ENCODE measurements at places on chromosomes 3 and 15.

DNA sequence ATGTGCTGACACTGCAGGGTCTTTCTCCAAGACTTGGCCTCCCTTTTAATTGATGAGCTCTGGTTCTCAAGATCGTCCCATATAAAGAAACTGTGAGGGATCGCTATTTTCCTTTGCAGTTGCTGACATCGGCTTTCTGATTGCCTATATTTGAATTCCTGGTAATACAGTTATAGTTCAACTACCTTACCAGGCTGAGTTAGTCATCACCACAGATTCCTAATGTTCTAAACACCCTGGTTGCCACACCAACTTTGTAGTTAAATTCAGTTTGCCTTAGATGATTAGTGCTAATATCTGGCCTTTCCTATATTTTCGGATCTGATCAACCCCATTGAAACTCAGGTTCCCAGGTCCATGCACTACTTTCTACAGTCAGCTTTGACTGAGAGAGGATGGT lies 125.0 kb downstream of the GMNC start:
- DNase-seq = no peak

- DNase-seq = no peak
These were observed 38.6 kb downstream of the EHD4 start for GRCh38 chr15:41933771-41934170.

DNA sequence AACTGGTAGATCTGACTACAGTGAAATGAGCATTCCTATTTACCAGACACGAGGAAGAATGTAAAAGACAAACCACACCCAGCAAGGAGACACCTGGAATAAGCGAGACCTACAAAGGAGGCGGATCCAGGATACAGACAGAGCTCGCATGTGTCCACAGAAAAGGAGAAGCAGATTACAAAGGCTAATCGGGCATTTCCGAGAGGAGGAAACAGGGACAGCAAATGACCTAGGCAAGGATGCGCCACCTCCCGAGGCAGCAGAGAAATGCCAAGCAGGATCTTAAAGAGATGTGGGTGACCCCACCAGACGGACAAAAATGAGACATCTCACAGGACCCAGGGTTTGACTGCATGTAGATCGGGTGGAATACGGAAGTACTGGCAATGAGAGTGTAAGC lies 63.2 kb upstream of the IQSEC1 start:
- DNase-seq = peak; percentile 2

GRCh38 chr3:136898954-136899353 lies 36.9 kb downstream of the NCK1 start:
- DNase-seq = no peak

- DNase-seq = no peak
These were observed 29.6 kb upstream of the SGO1 start for GRCh38 chr3:20215636-20216035.

DNA sequence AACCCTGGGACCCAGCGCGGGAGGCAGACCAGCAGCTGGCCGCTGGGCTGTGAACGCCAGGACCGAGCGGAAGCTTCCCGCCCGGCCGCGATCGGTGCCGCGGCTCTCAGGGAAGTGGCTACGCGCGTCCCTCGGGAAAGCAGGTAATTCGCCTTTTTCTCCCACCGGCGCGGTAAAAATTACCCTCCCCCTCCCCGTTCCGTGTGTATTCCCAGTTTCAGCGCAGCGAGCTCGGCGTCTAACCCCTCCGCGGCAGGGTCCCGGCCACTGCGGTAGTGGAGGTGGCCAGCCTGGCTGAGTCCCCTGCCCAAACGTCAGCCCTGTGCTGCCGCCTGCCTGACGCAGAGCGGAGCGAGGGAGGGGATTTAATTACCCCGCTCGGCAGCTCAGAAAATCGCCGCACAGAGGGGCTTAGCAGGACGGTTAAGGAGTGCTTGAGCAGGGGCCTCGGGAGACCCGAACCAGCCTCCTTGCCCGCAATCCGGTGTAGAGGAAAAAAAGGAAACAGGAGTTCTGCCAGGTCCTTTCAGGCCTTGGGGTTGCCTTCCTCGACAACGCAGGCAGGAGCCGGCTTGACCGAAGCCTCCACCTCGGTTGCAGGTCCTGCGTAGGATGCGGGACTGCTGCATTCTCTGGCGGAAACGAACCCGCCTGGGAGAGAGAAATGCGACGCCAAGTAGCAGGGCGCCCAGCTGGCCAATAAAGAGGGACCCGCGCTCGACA lies 2.9 kb downstream of the GATA2 start:
- no peak for DNase-seq

DNA sequence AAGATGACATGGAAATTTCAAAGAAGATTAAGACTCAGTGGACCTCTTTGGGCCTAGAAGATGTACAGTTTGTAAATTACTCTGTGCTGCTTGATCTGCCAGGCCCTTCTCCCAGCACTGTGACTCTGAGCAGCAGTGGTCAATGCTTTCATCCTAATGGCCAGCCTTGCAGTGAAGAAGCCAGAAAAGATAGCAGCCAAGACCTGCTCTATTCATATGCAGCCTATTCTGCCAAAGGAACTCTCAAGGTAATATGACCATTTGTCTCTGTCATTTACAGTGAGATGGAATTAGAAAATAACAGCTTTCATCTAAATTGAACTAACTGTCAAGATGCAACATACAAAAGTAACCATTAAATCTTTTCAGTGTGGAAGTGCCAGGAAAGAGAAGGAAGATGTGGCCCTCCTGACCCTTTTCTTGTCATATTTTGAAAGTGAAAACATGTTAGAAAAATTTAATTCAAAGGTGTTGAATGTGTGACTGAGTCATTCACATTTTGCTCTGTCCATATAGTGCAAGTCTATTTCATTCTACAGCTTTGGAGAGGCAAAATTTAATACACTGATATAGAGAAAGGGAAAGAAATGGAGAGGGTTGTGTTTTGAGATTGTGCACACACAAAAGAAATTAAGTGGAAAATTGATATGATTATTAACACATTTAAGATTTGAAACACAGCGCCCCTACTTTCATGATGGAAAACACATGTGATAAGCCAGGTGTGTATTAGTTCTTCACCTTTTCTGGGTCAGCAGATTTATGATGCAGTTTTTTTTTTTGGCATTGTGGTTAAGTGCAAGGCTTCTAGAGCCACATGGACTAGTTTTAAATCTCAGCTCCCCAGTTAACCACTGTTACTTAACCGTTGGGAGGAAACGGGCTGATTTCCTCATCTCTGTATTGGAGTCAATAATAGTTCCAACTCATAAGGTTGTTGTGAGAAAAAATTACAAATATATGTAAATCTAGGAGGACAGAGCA lies 375.1 kb downstream of the NAALADL2 start:
- no peak for DNase-seq

DNA sequence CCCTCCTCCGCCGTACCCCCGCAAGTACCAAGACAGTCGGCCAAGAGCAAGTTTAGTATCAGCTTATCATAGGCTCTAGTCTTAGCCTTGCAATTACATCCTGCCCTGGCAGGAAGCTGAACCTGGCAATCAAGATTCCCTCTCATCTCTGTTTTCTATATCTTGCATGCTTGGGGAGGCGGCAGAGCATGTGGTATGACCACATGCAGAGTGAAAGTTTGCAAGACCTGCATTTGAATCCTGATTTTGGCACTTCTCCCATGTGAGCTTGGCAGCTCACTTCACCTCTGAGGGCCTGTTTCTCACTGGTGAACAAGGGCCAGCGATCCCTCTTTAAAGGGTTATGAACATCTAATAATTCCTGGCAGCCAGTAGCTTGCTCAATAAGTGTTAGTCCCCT lies 106.1 kb upstream of the FRMD4B start:
- DNase-seq = no peak

DNA sequence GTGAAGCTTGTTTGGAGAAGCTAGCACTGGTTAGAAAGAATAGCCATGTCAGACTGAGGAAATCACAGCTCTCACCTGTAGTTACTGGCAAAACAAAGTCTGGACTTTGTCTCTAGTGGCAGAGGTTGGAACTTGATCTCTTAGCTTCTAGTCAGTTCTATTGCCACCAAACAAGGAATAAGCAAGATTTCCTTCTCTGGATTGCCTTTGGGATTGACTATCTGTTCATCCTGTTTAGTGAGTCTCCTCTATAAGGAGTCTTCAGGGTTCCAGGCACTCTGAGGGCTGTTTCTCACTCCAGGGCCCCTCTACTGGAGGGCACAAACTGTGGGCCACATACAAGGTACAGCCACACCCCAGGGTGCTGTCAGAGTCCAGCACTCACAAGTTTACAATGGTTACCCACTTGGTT lies 426.6 kb upstream of the THBS1 start:
- no peak for DNase-seq

DNA sequence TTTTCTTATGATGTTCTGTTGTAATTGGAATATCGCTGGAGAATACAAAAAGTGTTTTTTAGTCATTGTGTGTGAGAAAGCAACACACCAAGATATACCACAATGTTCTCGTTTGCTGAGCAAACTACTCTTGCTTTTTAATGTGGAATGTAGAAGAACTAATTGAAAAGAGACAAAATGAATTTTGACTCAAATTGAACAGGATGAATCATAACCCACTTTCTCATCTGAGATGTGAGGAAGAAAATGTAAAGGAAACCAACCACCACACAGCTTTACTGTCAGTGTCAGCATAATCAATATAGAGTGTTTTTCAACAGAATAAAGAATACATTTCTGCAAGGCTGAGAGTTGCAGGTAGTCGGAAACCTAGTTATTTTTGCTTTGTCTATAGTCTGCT lies 448.8 kb upstream of the TPRG1 start:
- DNase-seq = no peak

- no peak for DNase-seq
These were observed 11.1 kb downstream of the SIAH2 start for GRCh38 chr3:150751781-150752263.

GRCh38 chr3:48405343-48405881 lies 24.5 kb downstream of the PLXNB1 start:
- no peak for DNase-seq

- no peak for DNase-seq
These were observed 42.8 kb upstream of the UBE2E1 start for GRCh38 chr3:23762759-23763477.

GRCh38 chr15:85563328-85563727 lies 182.9 kb downstream of the AKAP13 start:
- no peak for DNase-seq

- no peak for DNase-seq
These were observed 164.5 kb downstream of the ZMAT3 start for GRCh38 chr3:178907081-178907480.

GRCh38 chr15:77292969-77293558 lies 126.8 kb downstream of the PEAK1 start:
- DNase-seq = no peak

GRCh38 chr15:78077871-78078210 lies 330 bp upstream of the TBC1D2B start:
- DNase-seq = no peak

DNA sequence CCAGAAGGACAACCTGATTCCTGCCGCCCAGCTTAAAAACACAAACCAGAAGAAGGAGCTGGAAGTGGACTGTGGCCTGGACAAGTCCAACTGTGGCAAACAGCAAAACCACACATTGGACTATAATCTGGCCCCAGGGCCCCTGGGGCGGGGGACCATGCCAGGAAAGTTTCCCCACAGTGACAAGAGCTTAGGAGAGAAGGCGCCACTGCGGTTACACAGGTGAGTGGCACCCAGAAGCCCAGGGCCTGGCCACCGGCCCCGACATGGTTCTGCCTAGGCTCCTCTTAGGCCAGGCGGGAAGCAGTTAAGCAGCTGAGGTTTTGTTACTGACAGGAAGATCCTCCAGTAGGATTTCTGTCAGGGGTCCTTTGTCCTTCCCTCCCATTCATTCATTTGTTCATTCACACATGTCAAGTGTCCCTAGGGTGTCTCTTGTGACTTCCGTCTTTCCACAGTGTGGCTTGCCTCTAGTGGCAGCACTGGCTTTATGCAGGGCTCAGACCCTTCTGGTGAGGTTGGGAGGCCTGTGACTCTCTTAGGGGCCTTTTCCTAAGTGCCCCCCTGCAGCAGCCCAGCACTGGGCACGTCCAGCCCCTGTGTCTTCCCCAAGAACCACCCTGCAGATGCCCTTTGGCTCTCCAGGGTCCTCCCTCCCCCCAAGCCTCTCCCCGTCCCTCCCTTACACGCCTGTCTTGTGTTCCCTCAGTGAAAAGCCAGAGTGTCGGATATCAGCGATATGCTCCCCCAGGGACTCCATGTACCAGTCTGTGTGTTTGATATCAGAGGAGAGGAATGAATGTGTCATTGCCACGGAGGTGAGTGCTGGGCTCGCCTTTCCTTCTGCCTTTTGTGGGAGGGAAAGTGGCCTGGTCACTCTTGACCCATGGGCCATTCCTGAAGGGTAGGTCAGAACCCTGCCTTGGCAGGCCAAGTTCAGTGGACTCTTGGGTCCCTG lies 7.8 kb downstream of the DLL4 start:
- DNase-seq = no peak

- DNase-seq = no peak
These were observed 406.6 kb downstream of the MECOM start for GRCh38 chr3:169256796-169257522.

DNA sequence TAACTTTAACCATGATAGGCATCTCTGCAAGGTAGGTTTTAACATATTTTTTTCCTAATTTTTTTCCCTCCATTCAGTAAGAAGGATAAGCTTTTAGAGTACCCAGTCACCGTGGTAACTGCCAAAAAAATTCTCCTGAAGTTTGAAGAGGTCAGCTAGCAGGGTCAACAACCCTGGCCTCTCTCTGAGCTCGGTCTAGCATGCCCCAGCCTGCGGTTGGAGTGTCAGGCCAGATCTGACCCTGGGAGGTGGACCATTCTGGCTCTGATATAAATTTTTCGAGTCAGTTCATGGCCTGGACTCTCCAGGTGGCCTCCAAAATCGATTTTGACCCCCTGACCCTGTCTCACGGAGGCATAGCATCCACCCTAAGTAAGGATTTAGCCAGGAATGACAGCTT lies 29.7 kb downstream of the SOX2 start:
- DNase-seq = no peak

GRCh38 chr3:53011324-53011723 lies 34.5 kb downstream of the SFMBT1 start:
- DNase-seq = no peak

DNA sequence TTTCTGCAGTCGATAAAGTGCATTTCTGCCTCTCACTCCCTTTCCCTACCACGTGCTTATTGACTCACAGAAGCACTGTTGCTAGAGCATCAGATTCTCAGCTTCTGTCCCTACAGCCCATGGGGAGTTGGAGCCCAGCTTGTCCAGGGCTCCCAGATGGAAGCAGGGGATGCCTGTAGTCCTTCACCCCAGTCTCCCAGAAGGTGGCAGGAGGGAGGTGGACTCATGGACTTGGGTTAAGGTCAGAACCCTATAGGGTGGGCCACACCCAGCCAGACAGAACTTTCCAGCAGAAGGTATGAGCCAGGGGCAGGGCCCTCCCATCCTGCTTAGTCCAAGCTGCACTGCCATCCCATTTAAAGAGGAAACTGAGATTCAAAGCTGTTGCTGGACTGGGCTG lies 33.1 kb upstream of the SEMA3F start:
- no peak for DNase-seq
